ENCODE measurements at places on chromosomes 2 and 18.
A peak's percentile ranks its signal among the peaks of the same experiment; 100 is the strongest.

DNA sequence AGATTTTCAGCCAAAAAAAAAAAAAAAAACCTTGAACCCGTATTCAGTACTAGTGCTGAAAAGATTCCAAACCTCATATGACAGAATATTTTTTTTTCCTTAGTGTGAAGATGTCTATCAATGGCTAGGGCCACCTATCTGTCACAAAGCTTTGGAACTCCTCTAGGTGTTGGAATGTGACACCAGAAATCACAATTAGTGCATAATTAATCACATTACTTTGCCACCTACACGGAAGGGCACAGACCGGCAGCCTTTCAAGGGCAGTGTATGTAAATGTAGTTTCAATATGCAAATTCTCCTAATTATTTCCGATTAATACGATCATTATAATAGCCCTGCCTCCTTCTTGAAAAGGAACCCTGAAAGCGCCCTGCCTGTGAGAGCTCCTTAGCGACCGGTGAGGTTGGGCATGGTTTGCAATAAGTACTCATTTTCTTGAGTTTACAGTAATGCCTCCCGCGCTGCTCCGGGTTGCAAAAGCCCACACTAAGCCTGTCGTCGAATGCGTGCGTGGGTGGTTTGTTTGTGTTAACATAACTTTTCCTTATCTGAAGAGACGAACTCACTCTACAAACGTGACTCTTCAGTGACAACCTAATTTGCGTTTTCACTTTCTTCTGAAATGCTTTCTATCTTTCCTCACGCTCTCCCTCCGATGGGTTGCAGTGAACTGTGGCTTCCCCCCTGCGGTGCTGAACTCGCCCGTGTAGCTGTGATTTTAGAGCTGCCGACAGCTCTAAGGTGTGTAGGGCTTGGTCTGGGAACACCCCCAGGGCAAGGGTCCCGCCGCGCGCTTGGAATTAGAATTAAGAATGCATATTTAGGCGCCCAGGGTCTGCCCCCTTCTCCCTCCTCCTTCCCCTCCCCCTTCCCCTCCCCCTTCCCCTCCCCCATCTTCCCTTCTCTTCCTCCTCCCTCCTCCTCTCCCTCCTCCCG is 765 bp upstream of the ID2 start:
- DNase-seq, result peak; percentile 94

DNA sequence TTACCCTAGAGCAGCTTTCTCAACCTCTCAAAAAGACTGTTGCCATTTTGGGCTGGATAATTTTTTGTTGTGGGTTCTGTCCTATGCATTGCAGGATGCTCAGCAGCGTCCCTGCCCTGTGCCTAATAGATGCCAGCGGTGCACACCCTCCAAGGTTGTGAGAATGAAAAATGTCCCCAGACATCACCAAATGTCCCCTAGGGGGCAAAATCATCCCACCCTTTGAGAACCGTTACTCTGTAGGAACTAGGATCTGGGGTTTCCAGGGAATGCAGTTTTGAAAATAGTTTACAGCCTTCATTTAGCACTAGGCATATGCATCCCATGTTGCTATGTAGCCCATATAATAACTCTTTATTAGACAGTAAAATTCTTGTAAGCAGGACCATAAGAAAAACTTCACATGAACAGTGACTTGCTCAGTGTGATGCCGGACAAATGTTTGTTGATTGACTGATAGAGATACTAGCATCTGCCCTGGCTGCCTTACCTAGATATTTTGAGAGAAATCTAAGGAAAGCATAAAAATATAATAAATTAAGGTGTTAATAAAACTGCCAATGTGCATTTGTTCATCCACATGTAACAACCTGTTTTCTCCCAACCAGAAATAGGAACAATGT is 79.2 kb upstream of the EPC2 start:
- peak; percentile 20 for DNase-seq

DNA sequence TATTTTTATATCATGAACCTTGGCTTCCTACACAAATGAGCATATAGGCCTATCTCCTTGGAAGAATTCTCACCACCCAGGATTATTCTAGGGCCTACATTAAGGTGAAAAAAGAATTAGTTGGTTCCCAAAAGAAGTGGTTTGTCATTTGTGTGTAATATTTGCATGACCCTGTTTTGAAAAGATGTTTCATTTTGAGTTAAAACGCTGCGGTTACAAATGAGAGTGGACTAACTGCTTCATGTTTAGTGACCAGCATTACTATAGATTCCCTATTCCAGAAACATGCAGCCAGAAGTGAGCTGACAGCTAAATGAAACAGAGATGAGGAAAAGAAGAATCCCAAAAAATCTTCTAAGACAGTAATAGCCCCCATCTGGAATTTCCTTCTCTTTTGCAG is 44.1 kb upstream of the TMEM178A start:
- no peak for DNase-seq

GRCh38 chr2:16201848-16202247 is 261.5 kb downstream of the MYCN start:
- DNase-seq, result no peak

DNA sequence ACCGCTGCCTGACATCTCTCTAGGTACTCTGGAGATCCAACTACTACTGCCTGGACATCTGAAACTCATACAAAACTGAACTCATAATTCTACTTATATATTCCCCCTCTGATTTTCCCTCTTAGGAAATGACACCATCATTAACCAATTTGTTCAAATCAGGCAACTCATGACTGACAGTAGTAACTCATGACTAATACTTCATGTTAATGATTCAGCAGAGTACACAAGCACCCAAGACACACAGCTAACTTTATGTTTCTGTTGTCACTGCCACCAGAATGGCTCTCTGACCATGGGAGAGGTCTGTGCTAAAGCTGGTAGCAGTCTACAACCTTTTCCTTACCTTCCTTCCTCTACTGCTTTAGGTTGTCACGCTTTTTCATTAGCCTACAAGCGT is 91.1 kb downstream of the ITSN2 start:
- DNase-seq, result no peak

GRCh38 chr2:176297067-176297466 is 27.8 kb downstream of the MTX2 start:
- DNase-seq, result no peak

DNA sequence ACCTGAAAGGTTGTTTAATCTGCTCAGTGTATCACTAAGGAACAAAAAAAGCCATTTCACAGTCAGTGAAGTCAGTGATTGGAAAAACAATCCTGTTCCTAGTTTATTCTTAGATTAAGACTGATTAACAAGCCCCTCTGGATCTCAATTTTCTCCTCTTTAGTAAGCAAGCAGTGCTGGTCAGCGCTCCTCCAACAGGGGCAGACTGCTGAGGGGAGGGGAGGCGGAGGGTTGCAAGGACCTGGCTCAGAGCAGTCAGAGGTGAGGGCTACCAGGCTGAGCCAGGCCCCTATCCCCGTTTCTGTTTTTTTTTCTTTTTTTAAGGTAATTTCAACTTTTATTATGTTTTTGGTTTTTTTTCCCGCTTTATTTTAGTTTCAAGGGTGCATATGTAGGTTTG is 24.7 kb upstream of the KCNS3 start:
- no peak for DNase-seq

DNA sequence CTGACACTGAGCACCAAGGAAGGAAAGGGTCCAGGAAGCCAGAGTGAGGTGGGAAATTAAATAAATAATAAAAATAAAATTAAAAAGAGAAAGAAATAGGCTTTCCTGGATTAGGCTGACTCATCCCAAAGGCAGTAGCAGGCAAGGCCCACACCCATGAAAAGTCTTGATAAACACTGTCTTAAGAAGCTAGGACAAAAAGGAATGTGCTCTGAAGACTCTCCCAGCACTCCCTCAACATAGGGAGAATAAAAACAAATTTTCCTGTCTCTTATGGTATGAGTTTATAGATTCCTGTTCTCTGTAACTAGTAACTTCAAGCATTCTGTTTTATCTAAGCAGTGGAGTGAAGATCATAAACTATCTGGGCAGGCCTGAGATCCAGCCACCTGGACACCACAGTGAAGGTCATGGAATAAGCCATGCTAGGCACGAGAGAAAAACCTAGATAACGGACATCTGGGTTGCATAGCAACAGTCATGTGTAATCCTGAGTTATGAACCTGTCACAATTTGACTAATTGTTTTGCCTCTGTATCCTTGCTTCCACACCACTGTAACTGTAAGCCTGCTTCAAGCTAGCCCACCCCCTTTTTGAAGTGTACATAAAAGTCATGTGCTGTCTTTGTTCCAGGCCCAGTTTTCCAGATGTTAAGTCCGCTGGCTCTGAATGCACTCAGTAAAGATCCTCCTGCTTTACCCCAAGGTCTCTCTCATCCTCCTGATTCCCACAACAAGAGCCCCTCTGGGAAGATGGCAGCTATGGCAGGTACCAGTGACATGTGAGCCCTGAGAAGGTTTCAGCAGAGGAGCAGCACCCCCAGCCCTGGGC is 107.8 kb downstream of the NDUFA10 start:
- no peak for DNase-seq

- DNase-seq, result no peak
Measured at GRCh38 chr2:85672456-85672855, 4.5 kb upstream of the SFTPB start.

GRCh38 chr2:239326831-239327535 is 73.8 kb downstream of the HDAC4 start:
- peak; percentile 78 for DNase-seq

DNA sequence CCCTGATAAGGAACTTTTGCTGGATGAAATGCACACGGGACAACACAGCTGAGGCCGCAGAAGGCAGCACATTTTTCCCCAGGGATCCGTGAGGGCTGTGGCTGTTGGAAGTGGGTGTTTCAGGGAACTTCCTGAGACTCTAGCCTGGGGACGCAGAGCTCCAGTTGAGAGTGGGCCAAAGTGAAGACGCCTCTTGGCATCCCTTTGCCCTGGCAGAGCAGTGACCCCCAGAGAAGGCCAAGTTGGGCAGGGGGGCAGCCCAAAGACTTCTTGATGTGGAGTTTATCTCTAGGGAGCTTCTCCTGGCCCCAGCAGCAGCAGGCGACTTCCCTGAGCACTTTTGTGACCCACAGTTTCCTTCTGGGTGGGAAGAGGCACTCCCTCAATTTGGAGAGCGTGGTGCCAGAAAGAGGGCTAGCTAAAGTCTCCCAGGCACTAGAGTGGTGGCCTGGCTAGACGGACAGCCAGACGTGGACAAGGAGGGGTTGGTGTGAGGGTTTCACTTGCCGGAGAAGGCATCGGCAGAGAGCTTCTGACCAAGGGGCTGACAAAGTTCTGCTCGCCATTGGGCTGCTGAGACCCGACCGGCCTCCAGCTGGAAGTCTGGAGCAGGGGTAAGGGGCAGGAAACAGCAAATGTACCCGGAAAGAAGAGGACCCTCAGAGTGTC is 108.8 kb downstream of the ACKR3 start:
- no peak for DNase-seq
